ENCODE measurements at places on chromosomes 1 and 21. TPM values are rescaled to one million over a fixed set of nuclear protein-coding genes. Genes with fewer than 3 reads are reported as not detected.
A peak's percentile ranks its signal among the peaks of the same experiment; 100 is the strongest.

The COL6A2 gene
- 25.1 TPM for total RNA-seq

The VWA5B1 gene
- total RNA-seq: not detected

The CRNN gene
- not detected for total RNA-seq

The PPIE gene
- total RNA-seq: 61.2 TPM

The GSTM1 gene
- total RNA-seq: not detected

The KLHDC7A gene
- total RNA-seq: not detected

GRCh38 chr1:218284377-218284916 lies 646 bp upstream of the RRP15 start:
- no peak for DNase-seq
- H3K4me1 ChIP-seq: peaks cover 16% of the 10 kb centered on the region
- H3K36me3 ChIP-seq: no peaks in the 10 kb centered on the region
- no peaks in the 10 kb centered on the region for H3K27me3 ChIP-seq

DNA sequence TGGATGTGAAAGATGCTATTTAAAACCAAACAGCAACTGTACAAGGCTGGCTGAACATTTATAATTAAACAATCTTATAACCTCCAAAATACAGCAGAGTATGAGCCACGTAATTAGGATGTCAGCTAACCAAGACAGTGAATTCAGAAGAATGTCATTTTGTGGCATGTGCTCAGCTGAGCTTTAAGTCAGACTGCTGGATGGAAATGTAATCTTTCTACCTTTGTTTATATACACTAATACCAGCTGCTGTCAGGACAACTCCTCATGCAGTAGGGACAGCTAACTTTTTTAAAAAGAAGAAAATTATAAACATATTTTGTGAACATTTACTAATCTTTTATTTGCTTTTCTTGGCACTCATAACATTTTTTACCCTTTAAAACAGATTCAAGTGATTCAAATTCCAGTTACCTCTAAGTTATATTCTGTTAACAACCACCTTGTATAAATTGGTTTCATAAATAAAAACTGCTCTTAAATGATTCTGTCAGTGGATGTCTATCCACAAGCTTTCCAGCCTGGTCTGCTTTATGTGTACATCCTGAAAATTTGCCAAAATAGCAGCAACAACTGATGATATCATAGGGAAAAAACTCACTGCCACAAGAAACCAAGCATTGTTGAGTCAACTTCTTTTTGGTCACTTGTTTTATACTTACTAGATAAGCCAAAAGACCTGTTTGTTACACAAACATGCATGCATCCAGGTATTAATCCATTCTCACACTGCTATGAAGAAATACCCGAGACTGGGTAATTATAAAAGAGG lies 36.1 kb downstream of the DPH5 start:
- no peaks in the 10 kb centered on the region for H3K27me3 ChIP-seq
- no peak overlapping the region for H3K27ac ChIP-seq
- DNase-seq: no peak
- H3K4me1 ChIP-seq: no peaks in the 10 kb centered on the region
- no peak overlapping the region for H3K4me3 ChIP-seq

DNA sequence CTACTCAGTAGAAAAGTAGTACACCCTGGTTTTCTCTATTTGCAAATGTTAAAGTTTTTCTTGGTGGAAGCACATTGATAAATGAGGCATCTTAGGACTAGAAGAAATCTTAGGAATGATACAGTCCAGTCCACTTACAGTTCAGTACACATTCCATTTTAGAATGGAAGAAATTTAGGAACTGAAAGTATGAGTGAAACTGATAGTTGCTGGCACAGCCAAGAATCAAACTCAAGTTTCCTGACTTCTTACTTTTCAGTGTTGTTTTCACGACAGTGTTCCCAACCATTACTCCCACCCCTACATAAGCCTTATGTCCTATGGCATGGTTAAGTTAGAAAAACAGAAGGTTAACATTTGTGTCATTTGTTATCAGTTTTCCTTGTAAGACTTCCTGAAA lies 258.5 kb downstream of the BACH1 start:
- no peak overlapping the region for H3K27ac ChIP-seq
- no peaks in the 10 kb centered on the region for H3K36me3 ChIP-seq
- no peak for DNase-seq
- H3K4me1 ChIP-seq: no peaks in the 10 kb centered on the region
- H3K27me3 ChIP-seq: no peaks in the 10 kb centered on the region

- no peaks in the 10 kb centered on the region for H3K36me3 ChIP-seq
- H3K4me3 ChIP-seq: no peak overlapping the region
- no peaks in the 10 kb centered on the region for H3K4me1 ChIP-seq
- no peak overlapping the region for H3K27ac ChIP-seq
- no peaks in the 10 kb centered on the region for H3K27me3 ChIP-seq
Measured at GRCh38 chr1:227921461-227922185, 26.1 kb downstream of the WNT9A start.

DNA sequence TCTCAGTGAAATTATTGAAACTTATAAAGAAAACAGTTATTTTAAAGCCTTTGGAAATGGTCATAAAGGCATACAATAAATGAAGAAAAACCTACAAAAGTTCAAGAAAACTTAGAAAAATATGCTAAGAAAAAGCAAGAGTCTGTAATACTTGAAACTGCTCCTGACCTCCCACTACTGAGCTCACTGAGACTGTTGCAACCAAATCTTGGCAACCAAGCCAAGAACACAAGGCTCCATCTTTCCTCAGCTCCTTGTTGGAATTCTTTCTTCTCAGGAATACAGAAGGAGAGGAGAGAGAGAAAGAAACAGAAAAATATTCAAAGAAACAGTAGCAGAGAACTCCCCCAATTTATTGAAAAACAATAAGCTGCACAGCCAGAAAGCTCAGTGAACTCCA lies 160.5 kb downstream of the RASAL2 start:
- H3K27ac ChIP-seq: no peak overlapping the region
- DNase-seq: no peak
- H3K4me1 ChIP-seq: no peaks in the 10 kb centered on the region
- no peak overlapping the region for H3K4me3 ChIP-seq
- no peaks in the 10 kb centered on the region for H3K27me3 ChIP-seq

DNA sequence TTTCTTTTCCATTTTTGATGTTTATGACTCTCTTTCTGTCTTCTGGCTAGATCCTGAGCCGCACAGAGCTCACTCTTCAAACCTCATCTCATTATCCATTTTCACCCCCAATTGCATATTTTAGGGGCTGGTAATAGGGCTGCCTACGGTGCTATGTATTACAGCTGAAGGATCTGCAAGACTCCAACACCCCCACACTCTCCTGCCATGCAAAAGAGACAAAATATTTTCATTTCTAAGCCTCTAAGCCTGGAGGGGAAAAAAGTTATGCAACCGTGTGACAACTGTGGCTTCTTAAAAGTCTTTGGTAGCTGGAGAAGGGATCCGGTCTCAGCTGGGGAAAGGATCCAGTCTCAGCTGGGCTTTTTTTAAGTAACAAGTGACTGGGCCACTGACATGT lies 311.6 kb downstream of the NPHP4 start:
- no peak overlapping the region for H3K4me3 ChIP-seq
- no peak for DNase-seq
- H3K4me1 ChIP-seq: no peaks in the 10 kb centered on the region
- no peak overlapping the region for H3K27ac ChIP-seq

DNA sequence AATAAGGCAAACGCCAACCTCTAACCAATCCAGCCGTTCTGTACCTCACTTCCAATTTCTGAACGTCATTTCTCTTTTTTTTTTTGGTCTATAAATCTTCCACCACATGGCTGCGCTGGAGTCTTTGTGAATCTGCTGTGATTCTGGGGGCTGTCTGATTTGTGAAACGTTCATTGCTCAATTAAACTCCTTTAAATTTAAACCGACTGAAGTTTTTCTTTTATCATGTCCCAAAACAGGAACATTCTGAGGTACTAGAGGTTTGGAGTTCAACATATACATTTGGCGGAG lies 65.5 kb upstream of the BACH1 start:
- no peak overlapping the region for H3K4me3 ChIP-seq
- H3K27ac ChIP-seq: no peak overlapping the region
- peak; percentile 7 for DNase-seq
- H3K36me3 ChIP-seq: no peaks in the 10 kb centered on the region
- H3K4me1 ChIP-seq: no peaks in the 10 kb centered on the region
- H3K27me3 ChIP-seq: no peaks in the 10 kb centered on the region

GRCh38 chr1:186550832-186551231 lies 89.9 kb upstream of the PDC start:
- DNase-seq: no peak
- no peaks in the 10 kb centered on the region for H3K4me1 ChIP-seq
- no peak overlapping the region for H3K4me3 ChIP-seq

- peak overlapping the region; percentile 78 for H3K4me3 ChIP-seq
- H3K27me3 ChIP-seq: no peaks in the 10 kb centered on the region
- no peaks in the 10 kb centered on the region for H3K36me3 ChIP-seq
- DNase-seq: peak; percentile 78
Measured at GRCh38 chr1:2414297-2414958, 2.1 kb upstream of the PEX10 start.
